Airway epithelial cell (primary cell): ENCODE measurements at places on chromosomes 3 and 15. TPM values are rescaled to one million over a fixed set of nuclear protein-coding genes. Genes with fewer than 3 reads are reported as not detected.

SOX2 gene
- total RNA-seq, result 20.7 and 24.8 TPM in 2 replicates

TBC1D23 gene
- 17.4 and 19.3 TPM in 2 replicates for total RNA-seq

RHOA gene
- 389 and 539 TPM in 2 replicates for total RNA-seq

P2RY1 gene
- 6.6 and 8.0 TPM in 2 replicates for total RNA-seq

EEF1AKMT4 gene
- 16.6 and 19.6 TPM in 2 replicates for total RNA-seq

PRRT3 gene
- 2.0 TPM in 2 replicates for total RNA-seq

CCDC9B gene
- total RNA-seq, result 4.1 and 28.8 TPM in 2 replicates

PLSCR2 gene
- not detected in 2 replicates for total RNA-seq

TEX55 gene
- total RNA-seq, result not detected in 2 replicates

AMT gene
- total RNA-seq, result 2.2 and 6.0 TPM in 2 replicates

SV2B gene
- not detected in 2 replicates for total RNA-seq

STRA6 gene
- 0.28 and 0.79 TPM in 2 replicates for total RNA-seq

GOLGA6L10 gene
- 0.42 TPM in 1 of 2 replicates, not detected in the other for total RNA-seq

CDHR4 gene
- total RNA-seq, result not detected in 2 replicates

VPS39 gene
- total RNA-seq, result 15.1 and 24.8 TPM in 2 replicates

BCL2A1 gene
- 0.35 and 2.0 TPM in 2 replicates for total RNA-seq

ATP6V1A gene
- total RNA-seq, result 60.2 and 61.9 TPM in 2 replicates

RYR3 gene
- under 0.01 TPM in 1 of 2 replicates, not detected in the other for total RNA-seq

SLC15A2 gene
- total RNA-seq, result 1.1 and 3.0 TPM in 2 replicates

CCDC13 gene
- total RNA-seq, result 0.19 and 0.35 TPM in 2 replicates

SLC7A14 gene
- not detected in 2 replicates for total RNA-seq

SCN11A gene
- not detected in 2 replicates for total RNA-seq

GPR62 gene
- total RNA-seq, result 0.23 TPM in 1 of 2 replicates, not detected in the other

PAK6 gene
- total RNA-seq, result 36.9 and 39.2 TPM in 2 replicates

GOLGA8Q gene
- not detected in 2 replicates for total RNA-seq

KLHL6 gene
- 0.05 and 0.07 TPM in 2 replicates for total RNA-seq

NANOGP8 gene
- total RNA-seq, result not detected in 2 replicates
